ENCODE measurements at places on chromosomes 5 and 9. TPM values are rescaled to one million over a fixed set of nuclear protein-coding genes. Genes with fewer than 3 reads are reported as not detected.

DNA sequence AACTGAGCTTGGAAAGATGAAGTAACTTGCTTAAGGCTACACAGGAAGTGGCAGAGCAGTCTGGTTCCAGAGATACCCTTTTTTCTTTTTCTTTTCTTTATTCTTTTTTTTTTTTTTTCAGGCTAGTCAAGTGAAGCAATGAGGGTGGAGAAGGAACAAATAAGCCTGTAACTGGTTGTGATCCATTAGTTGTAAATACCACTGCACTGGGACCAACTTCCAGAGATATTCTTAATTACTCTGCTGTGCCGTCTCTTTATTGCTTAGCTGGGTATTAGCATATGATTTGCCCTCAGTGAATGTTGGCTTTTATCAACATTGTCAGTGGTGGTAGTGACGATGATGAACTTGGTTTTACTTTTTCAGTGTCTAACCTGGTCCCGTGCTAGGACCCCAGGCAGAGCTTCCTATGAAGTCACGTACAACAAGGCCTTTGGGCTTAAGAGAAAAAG, 26.7 kb downstream of the LNPEP start:
- no peaks in the 10 kb centered on the region for H3K4me1 ChIP-seq
- no peak for DNase-seq
- no peaks in the 10 kb centered on the region for H3K36me3 ChIP-seq
- H3K27me3 ChIP-seq, result no peaks in the 10 kb centered on the region
- H3K4me3 ChIP-seq, result no peak overlapping the region

Gene IFNA13
- total RNA-seq, result not detected

GRCh38 chr9:85610074-85610860, 131.5 kb downstream of the AGTPBP1 start:
- no peaks in the 10 kb centered on the region for H3K36me3 ChIP-seq
- no peaks in the 10 kb centered on the region for H3K27me3 ChIP-seq
- DNase-seq, result no peak
- peak overlapping the region; percentile 34 for H3K4me3 ChIP-seq
- no peak overlapping the region for H3K27ac ChIP-seq

GRCh38 chr9:128124873-128125579, 2.5 kb downstream of the PTGES2 start:
- H3K4me3 ChIP-seq, result no peak overlapping the region
- peaks cover 19% of the 10 kb centered on the region for H3K4me1 ChIP-seq
- H3K27me3 ChIP-seq, result no peaks in the 10 kb centered on the region

DNA sequence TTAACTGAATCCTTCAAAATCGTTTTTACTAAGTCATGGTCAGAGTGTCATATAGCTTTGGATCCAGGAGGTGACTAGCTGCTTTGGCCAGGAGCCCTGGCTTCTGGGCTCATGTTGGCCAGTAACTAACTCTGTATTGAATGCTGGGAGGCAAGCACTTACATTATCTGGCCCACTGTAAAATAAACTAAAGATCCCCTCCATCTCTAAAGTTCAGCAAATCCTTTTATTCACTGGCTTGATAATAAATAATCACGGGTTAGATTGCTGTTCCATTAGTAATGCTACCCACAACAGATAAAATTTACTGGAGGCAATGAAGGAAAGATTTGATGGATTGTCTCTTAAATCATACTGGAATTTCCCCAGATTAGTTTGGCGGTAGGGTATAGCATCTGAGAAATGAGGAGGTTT, 382.2 kb upstream of the TLE4 start:
- DNase-seq, result no peak
- no peaks in the 10 kb centered on the region for H3K27me3 ChIP-seq
- H3K4me3 ChIP-seq, result no peak overlapping the region
- H3K27ac ChIP-seq, result no peak overlapping the region

Data from ascending aorta (tissue), 2 donors.